ENCODE measurements at places on chromosomes 11 and 22. TPM values are rescaled to one million over a fixed set of nuclear protein-coding genes. Genes with fewer than 3 reads are reported as not detected.

The SCN2B gene
- total RNA-seq: not detected

The FAM227A gene
- 0.57 TPM for total RNA-seq

The DMC1 gene
- 0.22 TPM for total RNA-seq

The KRTAP5-10 gene
- 0.27 TPM for total RNA-seq

The HEPACAM gene
- total RNA-seq: not detected

The MMP10 gene
- total RNA-seq: not detected

The GGTLC2 gene
- not detected for total RNA-seq

The SF3A1 gene
- 286 TPM for total RNA-seq

The CD6 gene
- 9.3 TPM for total RNA-seq

The CABP4 gene
- total RNA-seq: 5.2 TPM

The CADM1 gene
- total RNA-seq: 0.49 TPM

The SLC17A6 gene
- not detected for total RNA-seq

The SESN3 gene
- 537 TPM for total RNA-seq

The FOLR3 gene
- not detected for total RNA-seq

The MMP1 gene
- total RNA-seq: not detected

The ACTN3 gene
- total RNA-seq: 0.17 TPM

DNA sequence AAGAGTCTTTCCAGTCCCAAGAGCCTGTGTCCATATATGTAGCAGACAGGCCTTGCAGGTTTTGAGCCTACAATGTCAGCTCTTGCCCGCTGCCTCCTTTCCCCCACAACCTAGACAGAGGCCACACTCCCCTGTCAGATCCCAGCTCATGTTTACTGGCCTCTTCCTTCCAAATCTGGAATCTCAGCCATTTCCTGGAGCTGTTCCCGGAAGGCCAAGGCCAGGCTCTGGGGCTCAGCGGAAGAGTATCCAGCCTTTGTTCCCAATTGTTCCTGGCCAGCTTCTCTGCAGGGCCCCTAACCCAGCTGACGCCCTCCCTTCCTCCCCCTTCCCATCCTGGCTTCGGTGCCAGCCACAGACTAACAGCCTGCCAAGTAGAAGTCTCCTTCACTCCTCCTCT lies 1.0 kb upstream of the ROBO4 start:
- H3K27me3 ChIP-seq: no peaks in the 10 kb centered on the region
- no peak overlapping the region for H3K27ac ChIP-seq
- no peak overlapping the region for H3K4me3 ChIP-seq

- no peak for DNase-seq
- H3K4me1 ChIP-seq: no peaks in the 10 kb centered on the region
- H3K36me3 ChIP-seq: no peaks in the 10 kb centered on the region
- H3K27me3 ChIP-seq: no peaks in the 10 kb centered on the region
- H3K27ac ChIP-seq: no peak overlapping the region
Observed at GRCh38 chr11:17792161-17792560, 57.6 kb downstream of the KCNC1 start.

DNA sequence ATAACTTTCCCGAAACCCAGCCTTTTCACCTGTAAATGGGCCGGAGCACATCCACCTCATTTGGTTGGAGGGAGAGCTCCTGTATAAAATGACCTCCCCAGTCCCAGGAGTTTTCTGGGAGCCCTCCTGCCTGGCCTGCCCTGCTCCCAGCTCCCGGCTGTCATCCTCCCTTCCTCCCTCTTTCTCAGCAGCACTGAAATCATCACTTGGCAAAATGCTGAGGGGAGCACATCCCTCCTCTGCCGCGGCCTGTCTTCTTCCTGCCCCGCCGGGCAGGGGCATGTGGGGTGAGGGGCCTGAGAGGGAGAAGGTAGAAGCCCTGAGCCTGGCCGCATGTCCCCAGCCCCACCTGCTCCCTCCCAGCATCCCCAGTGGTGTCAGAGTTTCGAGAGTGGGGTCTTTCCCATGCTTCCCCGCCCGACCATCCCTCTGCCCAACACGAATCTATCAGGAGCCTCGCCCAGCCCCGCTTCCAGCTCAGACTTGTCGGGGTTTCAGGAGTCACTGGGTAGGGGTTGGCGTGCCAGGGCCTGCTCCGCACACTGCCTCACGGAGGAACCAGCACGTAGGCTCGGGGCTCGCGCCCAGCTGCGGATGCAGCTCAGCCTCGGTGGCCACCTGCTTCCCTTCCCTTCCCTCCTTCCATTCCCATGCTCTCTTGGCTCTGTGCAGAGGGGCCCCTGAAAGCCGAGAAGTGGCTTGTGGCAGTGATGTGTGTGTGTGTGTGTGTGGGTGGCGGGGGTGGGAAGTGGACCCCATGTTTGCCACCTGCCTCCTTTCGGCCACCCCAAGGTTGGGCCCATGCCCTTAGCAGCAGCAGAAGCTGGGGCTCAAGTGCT lies 37.1 kb downstream of the NECTIN1 start:
- no peak for DNase-seq
- no peak overlapping the region for H3K4me3 ChIP-seq
- H3K27ac ChIP-seq: no peak overlapping the region
- no peaks in the 10 kb centered on the region for H3K36me3 ChIP-seq
- no peaks in the 10 kb centered on the region for H3K27me3 ChIP-seq

- no peak overlapping the region for H3K27ac ChIP-seq
- no peaks in the 10 kb centered on the region for H3K36me3 ChIP-seq
- no peak for DNase-seq
- no peak overlapping the region for H3K4me3 ChIP-seq
- H3K27me3 ChIP-seq: no peaks in the 10 kb centered on the region
Observed at GRCh38 chr11:31045335-31045734, 324.2 kb downstream of the DCDC1 start.

DNA sequence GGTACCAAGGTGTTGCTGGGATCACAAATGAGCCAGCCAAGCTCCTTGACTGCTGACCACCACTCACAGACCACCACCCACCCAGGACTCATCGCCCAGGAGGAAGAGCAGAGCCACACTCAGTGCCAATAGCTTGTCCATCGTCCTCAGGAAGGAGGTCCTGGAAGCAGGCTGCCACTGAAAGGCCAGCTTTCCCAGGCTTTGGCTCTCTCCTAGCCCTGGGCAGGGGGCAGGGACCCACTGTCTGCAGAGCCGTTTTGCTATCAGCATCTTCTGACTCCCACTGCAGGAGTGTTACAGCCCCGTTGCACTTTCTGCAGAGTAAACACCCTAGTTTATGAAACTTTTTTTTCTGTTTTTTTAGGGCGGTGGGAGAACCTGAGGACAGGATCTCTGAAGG lies 12.2 kb upstream of the ACRV1 start:
- no peak overlapping the region for H3K4me3 ChIP-seq
- H3K27me3 ChIP-seq: no peaks in the 10 kb centered on the region
- no peak overlapping the region for H3K27ac ChIP-seq
- H3K36me3 ChIP-seq: no peaks in the 10 kb centered on the region
- no peak for DNase-seq

GRCh38 chr11:85752890-85753581 lies 57.9 kb downstream of the SYTL2 start:
- no peak overlapping the region for H3K4me3 ChIP-seq
- H3K27ac ChIP-seq: no peak overlapping the region
- peak; percentile 15 for DNase-seq
- no peaks in the 10 kb centered on the region for H3K27me3 ChIP-seq

GRCh38 chr22:38347944-38348750 lies 30.9 kb upstream of the CSNK1E start:
- no peak for DNase-seq
- no peak overlapping the region for H3K27ac ChIP-seq
- no peak overlapping the region for H3K4me3 ChIP-seq
- H3K36me3 ChIP-seq: no peaks in the 10 kb centered on the region

DNA sequence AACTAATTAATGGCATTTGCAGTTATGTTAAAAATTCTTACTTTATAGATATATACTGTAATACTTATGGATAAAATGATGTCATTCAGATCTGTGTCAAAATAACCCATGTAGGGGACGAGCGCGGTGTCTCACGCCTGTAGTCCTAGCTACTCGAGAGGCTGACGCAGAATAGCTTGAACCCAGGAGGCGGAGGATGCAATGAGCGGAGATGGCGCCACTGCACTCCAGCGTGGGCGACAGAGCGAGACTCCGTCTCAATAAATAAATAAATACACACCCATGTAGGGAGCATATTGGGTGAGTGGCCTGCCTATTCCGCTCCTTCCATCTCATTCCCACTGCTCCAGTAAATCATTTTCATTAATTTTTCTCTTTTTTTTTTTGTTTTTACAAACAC lies 7.1 kb downstream of the SNU13 start:
- H3K27ac ChIP-seq: peak overlapping the region; percentile 92
- peaks cover 35% of the 10 kb centered on the region for H3K36me3 ChIP-seq
- DNase-seq: peak; percentile 50
- H3K4me1 ChIP-seq: peaks cover 10% of the 10 kb centered on the region
- H3K4me3 ChIP-seq: peak overlapping the region; percentile 74
- no peaks in the 10 kb centered on the region for H3K27me3 ChIP-seq

DNA sequence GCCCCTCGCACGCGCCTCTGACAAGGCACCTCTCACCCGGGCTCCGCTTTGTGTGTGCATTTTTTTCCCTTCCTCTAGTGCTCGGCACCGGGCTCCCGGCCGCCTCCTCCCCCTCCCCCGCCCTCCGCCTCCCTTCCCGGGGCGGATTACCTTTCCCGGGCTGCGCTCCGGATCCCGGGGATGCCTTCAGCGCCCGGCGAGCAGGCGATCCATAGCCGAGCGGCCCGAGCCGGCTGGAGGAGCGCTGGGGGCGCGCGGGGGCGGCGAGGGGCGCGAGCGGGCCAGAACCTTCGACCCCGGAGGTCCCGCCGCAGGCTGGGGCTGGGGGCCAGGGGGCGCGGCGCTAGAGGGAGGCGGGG lies 282 bp downstream of the MPPED2 start:
- no peaks in the 10 kb centered on the region for H3K36me3 ChIP-seq
- H3K4me3 ChIP-seq: peak overlapping the region; percentile 53
- peaks cover 24% of the 10 kb centered on the region for H3K27me3 ChIP-seq
- H3K27ac ChIP-seq: no peak overlapping the region
- H3K4me1 ChIP-seq: peaks cover 12% of the 10 kb centered on the region

- no peaks in the 10 kb centered on the region for H3K4me1 ChIP-seq
- H3K27me3 ChIP-seq: no peaks in the 10 kb centered on the region
- H3K36me3 ChIP-seq: peaks cover 65% of the 10 kb centered on the region
- H3K4me3 ChIP-seq: no peak overlapping the region
- no peak for DNase-seq
Observed at GRCh38 chr22:49779853-49780697, 47.6 kb downstream of the BRD1 start.

DNA sequence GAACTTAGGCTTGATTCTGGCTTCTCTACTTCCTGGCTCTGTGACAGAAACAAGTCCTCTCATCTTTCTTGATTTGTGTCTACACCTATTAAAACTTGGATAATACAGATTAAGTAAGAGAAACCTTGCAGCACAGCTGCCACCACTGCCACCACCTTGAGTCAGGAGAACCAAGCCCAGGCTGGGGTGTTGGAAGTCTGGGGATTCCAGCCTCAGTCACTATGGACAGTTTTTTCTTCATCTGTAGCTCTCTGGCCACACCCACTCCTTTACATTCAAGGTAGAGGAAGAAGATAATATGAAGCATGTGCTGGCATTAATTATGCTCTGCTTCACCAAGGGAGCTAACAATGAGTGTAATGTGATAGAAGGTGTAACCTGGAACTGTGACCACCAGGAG lies 75.7 kb downstream of the RELT start:
- no peak overlapping the region for H3K27ac ChIP-seq
- no peak overlapping the region for H3K4me3 ChIP-seq
- no peaks in the 10 kb centered on the region for H3K4me1 ChIP-seq
- H3K27me3 ChIP-seq: no peaks in the 10 kb centered on the region
- no peak for DNase-seq

DNA sequence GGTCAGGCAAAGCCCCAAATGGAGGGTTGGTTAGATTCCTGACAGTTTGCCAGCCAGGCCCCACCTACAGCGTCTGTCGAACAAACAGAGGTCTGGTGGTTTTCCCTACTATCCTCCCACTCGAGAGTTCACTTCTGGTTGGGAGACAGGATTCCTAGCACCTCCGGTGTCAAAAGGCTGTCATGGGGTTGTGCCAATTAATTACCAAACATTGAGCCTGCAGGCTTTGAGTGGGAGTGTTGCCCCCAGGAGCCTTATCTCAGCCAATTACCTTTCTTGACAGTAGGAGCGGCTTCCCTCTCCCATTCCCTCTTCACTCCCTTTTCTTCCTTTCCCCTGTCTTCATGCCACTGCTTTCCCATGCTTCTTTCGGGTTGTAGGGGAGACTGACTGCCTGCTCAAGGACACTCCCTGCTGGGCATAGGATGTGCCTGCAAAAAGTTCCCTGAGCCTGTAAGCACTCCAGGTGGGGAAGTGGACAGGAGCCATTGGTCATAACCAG lies 4.7 kb upstream of the TTC36 start:
- no peak for DNase-seq
- H3K4me1 ChIP-seq: no peaks in the 10 kb centered on the region
- H3K27me3 ChIP-seq: no peaks in the 10 kb centered on the region
- H3K36me3 ChIP-seq: peaks cover 4% of the 10 kb centered on the region

- DNase-seq: no peak
- H3K4me1 ChIP-seq: no peaks in the 10 kb centered on the region
- no peaks in the 10 kb centered on the region for H3K36me3 ChIP-seq
- no peaks in the 10 kb centered on the region for H3K27me3 ChIP-seq
- no peak overlapping the region for H3K27ac ChIP-seq
- H3K4me3 ChIP-seq: no peak overlapping the region
Observed at GRCh38 chr22:23306926-23307325, 126.6 kb downstream of the BCR start.

All from B cell (primary cell).